ENCODE measurements at places on chromosomes 4 and X. TPM values are rescaled to one million over a fixed set of nuclear protein-coding genes. Genes with fewer than 3 reads are reported as not detected.

DNA sequence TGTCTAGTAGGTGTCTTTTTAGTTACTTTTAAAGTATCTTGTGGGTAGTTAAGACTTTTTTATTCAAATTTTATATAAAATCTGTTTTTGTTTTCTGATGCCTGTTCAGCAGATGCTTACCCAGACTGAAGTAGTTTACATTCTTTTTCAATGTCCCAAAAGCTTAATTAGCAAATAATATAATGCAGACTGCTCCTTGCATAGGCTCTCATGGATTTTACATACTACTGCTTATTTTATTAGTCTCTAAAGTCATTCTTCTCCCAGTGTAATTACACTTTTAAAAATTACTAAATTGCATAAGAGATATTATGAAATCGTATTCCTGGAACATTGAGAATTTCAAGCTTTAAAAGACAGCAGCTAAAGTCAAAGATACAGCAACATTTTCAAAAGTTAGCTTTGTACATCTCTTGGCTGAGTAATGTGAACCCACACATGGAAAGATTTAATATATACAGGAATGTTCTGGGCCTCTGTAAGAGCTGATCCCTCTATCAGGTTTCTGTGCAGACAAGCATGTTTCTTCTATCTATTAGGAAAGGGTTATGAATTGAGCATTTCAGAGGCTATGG, 148.4 kb upstream of the SPRY1 start:
- DNase-seq: no peak

GRCh38 chrX:111483135-111483534, 28.3 kb upstream of the SERTM2 start:
- no peak for DNase-seq

- no peak for DNase-seq
Measured at GRCh38 chrX:77060572-77060971, 386.6 kb upstream of the FGF16 start.

DNA sequence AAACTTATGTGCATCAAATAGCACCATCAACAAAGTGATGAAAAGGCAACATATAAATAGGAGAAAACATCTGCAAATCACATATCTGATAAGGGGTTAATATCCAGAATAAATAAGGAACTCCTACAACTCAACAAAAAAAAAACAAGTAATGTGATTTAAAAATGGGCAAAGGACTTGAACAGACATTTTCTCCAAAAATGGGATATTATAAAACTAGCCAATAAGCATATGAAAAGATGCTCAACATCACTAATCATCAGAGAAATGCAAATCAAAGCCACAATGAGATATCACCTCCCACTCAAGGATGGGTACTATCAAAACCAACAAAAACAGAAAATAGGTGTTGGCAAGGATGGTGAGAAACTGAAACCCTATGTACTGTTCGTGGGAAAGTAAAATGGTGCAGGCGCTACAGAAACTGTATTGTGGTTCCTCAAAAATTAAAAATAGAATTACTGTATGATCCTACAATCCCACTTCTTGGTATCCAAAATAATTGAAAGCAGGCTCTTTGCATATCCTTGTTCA, 2.4 kb downstream of the DNAJB14 start:
- DNase-seq: no peak

GRCh38 chrX:124239324-124239723, 93.1 kb upstream of the TEX13D start:
- DNase-seq: no peak

DNA sequence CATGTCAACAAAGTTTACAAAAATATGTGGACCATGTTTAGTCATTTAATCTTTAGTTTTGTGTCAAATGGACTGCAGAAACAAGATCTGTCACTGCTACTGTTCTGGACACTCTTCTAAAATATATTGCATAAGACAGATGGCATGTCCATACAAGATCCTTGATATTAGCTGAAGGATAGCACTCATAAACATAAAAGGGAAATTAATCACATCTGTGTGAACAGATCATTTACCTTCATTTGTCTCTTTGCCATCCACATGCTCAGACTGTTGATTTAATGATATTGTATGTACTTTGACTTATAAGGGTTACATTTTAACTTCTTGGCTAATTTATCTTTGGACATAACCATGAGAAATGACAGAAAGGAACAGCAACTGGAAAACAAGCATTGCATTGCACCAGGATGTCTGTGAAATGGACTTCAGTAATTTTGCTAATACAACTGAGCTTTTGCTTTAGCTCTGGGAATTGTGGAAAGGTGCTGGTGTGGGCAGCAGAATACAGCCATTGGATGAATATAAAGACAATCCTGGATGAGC, at the start of gene UGT2B7:
TSS of gene UGT2B7 (plus strand) at position 364 of the 546 bp plus-strand sequence. CDS start at position 411, 47 bp downstream.
- no peak for DNase-seq

DNA sequence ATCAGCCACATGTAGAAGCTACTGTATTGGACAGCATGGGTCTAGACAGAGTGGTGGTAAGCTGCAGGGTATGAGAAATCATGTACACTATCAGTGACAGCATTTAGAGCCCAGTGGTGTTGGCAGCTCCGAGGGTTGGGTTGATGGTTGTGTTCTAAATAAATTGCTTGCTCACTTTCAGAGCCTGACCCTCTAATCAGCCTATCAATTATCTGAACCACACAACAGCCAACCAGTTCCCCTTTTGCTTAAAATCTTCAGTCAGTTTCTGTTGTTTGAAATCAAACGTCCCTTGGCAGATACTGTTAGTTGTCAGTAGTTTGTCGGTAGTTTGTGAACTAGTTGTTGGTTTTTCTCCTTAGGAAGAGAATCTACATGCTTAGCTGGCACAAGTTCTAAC, 99.8 kb upstream of the RAI2 start:
- no peak for DNase-seq

GRCh38 chrX:88908056-88908455, 161.0 kb downstream of the CPXCR1 start:
- no peak for DNase-seq

GRCh38 chr4:150501983-150502382, 80.0 kb upstream of the MAB21L2 start:
- DNase-seq: no peak

- no peak for DNase-seq
Measured at GRCh38 chr4:64250061-64250460, 159.2 kb downstream of the TECRL start.

GRCh38 chr4:81470456-81471297, 1.0 kb downstream of the RASGEF1B start:
- no peak for DNase-seq

- DNase-seq: no peak
Measured at GRCh38 chr4:124105212-124105611, 607.3 kb downstream of the ANKRD50 start.

- DNase-seq: no peak
Measured at GRCh38 chrX:10231461-10231860, 74.7 kb downstream of the CLCN4 start.

DNA sequence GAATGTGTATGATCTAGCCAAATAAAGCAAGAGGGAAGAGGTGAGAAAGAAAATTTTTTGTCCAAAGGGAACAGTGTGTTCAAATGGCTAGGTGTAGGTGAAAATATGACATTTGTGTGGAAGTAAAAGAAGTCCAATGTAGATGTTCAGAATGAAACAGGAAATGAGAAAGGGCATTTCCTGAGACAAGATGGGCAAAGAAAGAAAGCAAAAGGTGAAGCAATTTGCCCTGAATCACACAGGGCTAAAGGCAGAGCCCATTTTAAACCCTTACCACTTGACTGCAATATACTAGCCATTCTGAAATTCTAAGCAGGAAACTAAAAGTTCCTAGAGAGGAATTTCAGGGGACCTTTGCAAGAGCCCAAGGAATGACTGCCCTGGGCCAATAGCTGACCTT, 36.0 kb downstream of the CLOCK start:
- DNase-seq: no peak

DNA sequence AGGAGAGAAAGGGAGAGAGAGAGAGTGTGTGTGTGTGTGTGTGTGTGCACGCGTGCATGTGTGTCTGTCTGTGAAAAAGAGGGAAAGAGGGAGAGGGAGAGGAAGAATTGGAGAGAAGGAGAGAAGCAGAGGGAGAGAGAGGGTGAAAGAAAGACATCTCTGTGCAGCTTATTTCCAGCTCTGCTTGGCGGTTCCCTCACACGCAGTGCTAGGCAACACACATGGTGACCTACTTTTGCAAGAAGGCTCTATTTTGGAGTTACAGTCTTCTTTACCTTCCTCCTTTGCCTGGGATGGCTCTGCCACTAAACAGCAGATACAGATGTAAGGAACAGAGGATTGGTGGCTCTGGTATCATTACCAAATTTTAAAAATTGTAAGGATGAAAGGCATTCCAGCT, 40.1 kb downstream of the SLC16A2 start:
- DNase-seq: no peak

GRCh38 chr4:38904090-38904666, 36.6 kb downstream of the FAM114A1 start:
- DNase-seq: no peak

DNA sequence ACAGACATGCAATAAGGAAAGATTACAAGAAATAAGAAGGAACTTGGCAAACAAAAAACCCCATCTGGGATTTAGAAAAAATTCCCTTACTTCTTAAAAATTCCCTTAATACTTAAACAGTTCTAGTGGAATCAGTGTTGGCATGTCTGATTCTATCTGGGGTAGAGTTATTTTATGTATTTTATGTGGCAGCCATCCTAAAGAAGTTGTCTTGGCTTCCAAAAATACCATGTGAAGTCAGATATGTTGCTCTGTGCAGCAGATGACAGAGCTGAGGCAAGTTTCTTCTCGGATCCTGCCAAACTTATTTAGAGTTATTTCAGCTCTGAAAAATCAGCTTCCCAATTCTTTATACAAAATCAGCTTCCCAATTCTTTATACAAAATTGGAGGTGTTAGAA, 14.7 kb downstream of the YY2 start:
- no peak for DNase-seq

DNA sequence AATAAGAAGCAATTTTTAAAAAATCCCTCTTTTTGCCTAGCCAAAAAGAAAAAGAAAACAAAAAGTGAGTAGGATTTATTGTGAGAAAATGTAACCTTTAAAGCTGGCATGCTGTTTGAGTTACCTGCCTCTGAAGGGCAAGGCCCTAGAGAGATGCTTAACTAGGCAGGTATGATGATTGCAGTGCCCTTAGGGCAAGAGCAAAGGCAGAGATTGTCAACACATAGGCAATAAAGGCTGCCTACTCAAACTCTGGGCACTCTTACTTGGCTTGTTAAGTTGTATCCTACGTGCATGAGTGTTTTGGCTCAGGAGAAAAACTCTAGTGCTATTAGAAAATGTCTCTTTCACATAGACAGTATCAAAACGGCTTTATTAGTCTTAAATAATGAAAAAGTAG, 306.0 kb downstream of the RPA4 start:
- no peak for DNase-seq

DNA sequence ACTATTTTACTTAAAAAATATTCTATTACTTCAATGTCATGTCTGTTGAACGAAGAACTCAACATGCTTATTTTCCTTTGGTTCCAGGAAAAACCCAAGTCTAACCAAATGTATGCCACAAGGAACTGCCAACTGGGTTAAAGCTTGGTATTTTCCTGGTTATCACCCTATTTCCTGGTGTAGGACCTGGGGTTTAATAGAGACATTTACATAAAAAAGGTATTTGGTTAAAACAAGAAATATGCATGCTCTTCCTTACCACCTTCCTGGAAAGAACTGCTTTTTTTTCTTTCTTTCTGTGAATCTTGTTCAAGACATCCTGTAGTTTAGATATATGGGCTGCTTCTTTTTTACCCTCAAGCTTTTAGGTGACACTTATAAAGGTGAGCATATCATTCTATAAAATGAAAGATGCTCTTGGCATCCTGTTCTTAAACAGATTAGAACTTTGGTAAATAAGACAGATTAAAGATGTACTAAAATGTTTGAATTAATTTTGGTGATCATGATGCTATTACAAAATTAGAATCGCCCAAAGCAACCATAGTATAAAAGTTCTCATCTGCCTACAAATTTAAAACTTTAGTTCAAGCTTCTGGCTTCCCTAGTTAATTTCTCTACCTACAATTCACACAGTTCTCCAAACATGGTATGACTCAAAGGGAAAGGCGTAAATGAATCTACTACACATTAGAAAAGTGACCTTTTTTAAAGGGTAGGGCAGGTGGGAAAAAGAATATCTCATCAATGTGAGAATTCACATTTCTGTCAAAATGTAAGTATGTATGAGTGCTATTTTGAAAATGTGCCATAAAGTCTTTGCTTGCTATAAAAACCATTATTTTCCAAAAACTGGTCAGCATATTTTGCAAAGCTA, 103.5 kb downstream of the CNOT6L start:
- DNase-seq: no peak

DNA sequence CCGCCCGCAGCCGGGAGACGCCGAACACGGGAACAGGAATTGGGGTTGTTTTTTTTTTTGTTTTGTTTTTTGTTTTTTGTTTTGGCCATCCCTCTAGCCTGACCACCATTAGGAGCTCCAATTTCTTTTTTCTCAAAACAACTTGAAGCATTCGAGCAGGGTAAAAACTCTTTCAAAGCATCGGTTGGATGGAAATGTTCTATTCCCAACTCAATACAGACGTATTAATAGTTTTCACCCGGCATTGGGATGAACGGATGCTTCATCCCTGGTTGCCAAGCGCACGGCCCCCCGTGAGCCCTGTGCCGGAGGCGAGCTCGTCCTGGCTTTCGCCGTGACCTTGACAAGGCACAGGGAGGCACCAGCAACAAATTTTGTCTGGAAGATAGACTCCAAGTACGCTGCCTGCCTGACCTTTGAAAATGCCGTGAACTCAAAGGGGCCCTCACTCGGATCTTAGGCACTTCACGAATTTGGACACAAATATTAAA, 352 bp upstream of the MAP3K15 start:
- DNase-seq: no peak

DNA sequence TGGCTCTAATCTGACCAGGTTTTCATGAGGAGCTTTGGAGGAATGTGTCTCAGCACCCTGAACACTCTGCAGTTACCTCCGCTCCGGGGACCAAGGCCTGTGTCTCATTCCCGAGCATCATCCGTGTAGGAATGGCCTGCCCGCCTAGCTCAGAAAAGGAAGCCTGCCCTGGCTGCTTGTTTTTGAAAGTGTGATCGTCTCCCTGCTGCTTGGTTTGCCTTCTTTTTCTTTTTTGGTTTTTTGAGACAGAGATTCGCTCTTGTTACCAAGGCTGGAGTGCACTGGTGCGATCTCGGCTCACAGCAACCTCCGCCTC, 73.3 kb downstream of the CRLF2 start:
- no peak for DNase-seq

DNA sequence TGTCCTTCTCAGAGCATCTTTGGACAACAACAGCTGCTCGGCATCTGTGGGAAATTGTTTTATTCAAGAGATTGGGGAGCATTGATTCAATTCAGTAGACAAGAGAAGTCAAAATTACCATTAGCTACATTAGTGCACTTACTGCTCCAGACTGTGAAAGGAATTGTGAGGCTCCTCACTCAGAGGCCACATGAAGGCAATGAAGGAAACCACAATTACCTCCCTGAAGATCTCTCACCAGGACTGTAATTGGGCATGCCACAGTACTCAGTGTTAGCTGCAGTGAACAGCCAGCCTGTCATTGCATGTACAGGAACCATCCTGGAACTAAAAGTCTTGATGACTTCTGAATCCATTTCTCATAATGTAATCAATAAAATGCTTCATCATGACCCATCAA, 144.8 kb downstream of the PPA2 start:
- no peak for DNase-seq

GRCh38 chrX:109831326-109831985, 98.4 kb upstream of the ACSL4 start:
- no peak for DNase-seq

C4orf46 gene
- 13.3 TPM for polyA plus RNA-seq

KCTD8 gene
- polyA plus RNA-seq: not detected

STX18 gene
- polyA plus RNA-seq: 23.1 TPM

SPATA18 gene
- polyA plus RNA-seq: not detected

TEX11 gene
- 0.27 TPM for polyA plus RNA-seq

KLHL4 gene
- polyA plus RNA-seq: not detected

RAB33A gene
- polyA plus RNA-seq: not detected

LAMP2 gene
- 32.9 TPM for polyA plus RNA-seq

SYTL4 gene
- polyA plus RNA-seq: 0.72 TPM

MEPE gene
- not detected for polyA plus RNA-seq

LGI2 gene
- polyA plus RNA-seq: not detected

Data from K562 (cell line).